AG09309 (cell line): ENCODE measurements at places on chromosomes 6 and 20.

DNA sequence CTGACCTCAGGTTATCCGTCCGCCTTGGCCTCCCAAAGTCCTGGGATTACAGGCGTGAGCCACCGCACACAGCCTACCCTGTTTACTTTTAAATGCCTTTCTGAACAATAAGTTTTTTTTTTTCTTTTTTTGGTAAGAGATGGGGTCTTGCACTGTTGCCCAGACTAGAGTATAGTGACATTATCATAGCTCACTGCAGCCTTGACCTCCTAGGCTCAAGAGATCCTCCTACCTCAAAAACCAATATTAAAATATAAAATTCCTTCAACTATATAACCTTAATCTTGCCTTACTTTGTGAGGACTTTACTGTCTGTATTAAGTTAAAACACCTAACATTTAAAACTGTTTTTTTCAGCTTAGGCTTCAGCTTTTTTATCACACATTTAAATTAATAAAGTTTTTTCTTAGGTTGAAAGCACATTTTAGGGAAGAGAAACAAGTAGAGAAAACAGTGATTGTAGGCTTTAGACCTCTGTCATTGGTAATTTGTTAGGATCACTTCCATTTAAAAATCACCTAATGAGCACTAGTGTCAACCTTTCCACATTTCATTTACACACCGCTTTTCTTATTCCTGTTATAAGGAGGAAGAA is 2.9 kb downstream of the UBR2 start:
- no peak for DNase-seq

DNA sequence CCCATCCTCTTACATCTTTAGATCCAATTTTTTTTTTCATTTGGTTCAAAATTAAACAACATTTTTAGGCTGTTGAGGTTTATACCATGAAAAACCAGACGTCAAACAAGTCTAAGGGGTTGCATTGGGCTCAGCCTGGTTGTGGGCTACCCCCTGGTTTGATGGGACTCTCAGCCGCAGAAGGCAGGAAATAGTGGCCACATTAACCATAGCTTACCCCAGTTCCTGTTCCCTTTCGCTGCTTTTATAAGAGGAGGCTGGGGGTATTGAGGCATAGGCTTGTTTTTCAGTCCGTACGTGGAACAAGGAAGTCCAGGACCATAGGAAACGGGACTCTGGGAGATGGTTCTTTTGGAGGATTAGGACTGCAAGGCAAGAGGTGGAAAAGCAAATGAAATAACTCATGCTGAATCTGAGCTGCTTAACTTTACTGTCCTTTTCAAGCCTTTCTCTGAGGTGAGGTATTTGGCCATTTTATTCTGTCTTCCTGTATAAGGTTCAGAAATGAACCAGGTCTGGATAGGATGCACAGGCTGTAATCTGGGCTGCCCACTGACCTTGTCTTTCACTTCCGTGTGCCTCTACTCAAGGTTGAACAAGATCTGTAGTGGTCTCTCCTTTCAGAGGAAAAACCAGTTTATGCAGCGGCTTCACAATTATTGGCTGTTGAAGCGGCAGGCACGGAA is 7.7 kb downstream of the BRPF3 start:
- no peak for DNase-seq

- no peak for DNase-seq
These were observed 229.9 kb downstream of the ADGRG6 start for GRCh38 chr6:142531727-142532126.

DNA sequence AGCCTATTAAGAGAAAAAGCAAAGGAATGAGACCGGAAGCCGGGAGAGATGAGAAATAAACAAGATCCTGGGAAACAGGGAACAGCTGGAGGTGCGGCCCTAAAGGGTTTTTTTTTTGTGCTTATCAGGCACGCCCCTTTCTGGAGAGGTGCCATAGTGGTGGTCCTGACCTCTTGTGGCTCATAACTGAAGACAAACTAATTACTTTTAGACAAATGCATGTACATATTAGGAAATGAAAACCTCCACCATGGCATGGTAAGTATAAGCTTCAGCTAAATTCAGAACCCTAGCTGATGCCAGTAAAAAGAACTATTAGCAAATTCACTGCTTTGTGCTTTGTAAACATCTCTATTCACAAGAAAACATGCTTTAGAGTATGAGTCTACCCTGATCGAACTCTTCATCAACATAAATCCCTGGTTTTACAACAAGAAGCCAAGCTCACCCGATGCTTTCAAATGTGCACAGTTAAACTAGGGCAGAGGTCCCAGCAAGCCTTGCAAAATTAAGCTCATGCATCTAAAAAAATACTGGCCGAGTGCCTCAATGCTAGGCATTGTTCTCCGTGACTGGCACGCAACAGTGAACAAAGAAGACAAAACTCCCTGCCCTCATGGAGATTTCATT is 96.4 kb upstream of the MRPS10 start:
- no peak for DNase-seq

- no peak for DNase-seq
These were observed 102.9 kb downstream of the ADGB start for GRCh38 chr6:146701632-146702031.
